Amygdala (tissue), 56 donors: ENCODE measurements at places on chromosomes 5 and 9.

- DNase-seq: no peak
These were observed 82.7 kb downstream of the SV2C start for GRCh38 chr5:76165711-76166374.

GRCh38 chr5:101425339-101425859, 522.3 kb upstream of the ST8SIA4 start:
- DNase-seq: no peak

GRCh38 chr9:73683862-73684591, 532.4 kb downstream of the ANXA1 start:
- DNase-seq: no peak

GRCh38 chr9:123689701-123690428, 240.1 kb downstream of the DENND1A start:
- no peak for DNase-seq

DNA sequence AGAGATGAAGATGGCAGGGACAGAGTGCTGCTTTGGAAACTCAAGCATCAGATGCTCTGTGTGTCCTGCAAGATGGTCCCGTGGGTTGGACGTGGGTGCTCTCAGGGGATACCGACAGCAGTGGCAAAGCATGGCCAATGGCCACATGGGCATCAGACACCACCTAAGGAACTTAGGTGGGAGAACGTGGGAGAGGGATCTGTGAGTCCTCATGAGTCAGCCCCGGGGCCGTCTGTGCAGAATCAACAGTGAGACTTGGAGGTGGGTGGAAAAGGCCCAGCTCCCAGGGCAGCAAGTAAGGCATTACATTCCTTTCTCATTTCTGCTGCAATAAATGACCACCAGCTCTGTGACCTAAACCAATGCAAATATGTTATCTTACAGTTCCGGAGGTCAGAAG, 77.0 kb downstream of the RAD23B start:
- DNase-seq: no peak

GRCh38 chr5:34742061-34742460, 85.9 kb downstream of the RAI14 start:
- no peak for DNase-seq

DNA sequence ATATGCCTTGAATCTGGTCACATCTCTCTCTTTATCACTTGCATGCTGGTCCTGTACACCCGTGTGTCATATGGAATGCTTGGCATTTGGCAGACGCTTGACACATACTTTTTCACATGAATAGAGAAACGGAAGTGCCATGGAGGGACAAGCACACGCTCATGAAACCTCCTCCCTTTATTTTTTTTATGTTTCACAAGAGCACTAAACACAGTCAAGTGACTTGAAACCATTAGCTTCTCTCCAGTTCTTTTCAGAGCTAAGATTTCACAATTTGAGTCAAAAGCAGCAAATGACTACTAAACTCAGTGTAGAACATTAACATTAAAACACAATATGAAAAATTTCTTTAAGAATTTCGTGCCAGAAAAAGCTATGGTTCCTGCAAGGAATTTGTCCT, 151.1 kb downstream of the DOCK2 start:
- no peak for DNase-seq

- DNase-seq: no peak
These were observed 137.1 kb upstream of the PPP1R26 start for GRCh38 chr9:135342206-135343130.

DNA sequence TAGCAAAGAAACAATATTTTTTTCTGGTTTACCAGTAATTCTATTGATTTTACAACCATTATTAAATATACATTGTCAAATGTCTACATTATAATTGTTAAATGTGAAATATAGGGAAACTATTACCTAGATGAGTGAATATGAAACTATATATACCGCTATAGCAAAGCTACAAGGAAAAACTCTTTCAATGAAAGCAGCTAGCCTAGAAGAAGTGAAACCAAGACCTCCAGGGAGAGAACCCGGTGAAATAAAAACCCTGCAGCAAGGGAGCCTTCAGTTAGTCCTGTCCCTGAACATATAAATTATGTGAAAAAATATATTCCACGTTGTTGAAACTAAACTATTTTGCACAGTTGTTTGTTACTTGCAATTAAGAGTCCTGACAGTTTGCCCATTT, 913.1 kb downstream of the EFNA5 start:
- DNase-seq: no peak

GRCh38 chr5:139549162-139549894, 11.8 kb upstream of the UBE2D2 start:
- DNase-seq: no peak

- DNase-seq: no peak
These were observed 222.4 kb downstream of the CACNA1B start for GRCh38 chr9:138099803-138100598.

DNA sequence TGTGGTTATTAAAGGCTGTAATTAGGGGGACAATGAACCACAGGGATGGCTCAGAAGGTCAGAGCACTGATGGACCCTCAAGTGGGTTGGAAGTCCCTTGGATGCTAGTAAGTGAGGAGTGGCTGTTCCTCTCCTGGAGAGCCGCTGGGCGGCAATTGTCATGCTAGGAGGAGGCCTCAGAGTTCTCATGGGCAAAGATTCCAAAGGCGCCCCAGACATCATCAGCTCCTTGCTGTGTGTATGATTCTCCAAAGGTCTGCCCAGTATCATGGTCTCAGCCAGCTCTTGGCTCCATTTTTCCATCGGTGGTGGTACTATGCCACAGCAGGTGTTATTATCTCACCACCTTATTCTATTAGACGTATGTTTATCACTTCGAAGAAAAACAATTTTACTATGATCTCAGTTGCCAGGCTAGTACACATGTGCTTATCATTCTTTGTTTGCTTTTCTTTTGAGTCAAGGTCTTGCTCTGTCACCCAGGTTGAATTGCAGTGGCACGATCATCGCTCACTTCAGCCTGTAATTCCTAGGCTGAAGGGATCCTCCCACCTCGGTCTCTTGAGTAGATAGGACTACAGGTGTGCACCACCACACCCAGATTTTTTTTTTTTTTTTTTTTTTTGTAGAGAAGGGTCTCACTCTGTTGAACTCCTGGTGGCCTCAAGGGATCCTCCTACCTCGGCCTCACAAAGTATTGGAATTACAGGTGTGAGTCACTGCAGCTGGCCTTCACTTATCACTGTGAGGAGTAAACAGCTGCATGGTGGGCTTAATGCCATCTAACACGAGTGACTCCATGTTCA, 46.8 kb downstream of the EXOSC2 start:
- DNase-seq: no peak

- DNase-seq: no peak
These were observed 428.3 kb downstream of the GADD45G start for GRCh38 chr9:90033028-90033650.

DNA sequence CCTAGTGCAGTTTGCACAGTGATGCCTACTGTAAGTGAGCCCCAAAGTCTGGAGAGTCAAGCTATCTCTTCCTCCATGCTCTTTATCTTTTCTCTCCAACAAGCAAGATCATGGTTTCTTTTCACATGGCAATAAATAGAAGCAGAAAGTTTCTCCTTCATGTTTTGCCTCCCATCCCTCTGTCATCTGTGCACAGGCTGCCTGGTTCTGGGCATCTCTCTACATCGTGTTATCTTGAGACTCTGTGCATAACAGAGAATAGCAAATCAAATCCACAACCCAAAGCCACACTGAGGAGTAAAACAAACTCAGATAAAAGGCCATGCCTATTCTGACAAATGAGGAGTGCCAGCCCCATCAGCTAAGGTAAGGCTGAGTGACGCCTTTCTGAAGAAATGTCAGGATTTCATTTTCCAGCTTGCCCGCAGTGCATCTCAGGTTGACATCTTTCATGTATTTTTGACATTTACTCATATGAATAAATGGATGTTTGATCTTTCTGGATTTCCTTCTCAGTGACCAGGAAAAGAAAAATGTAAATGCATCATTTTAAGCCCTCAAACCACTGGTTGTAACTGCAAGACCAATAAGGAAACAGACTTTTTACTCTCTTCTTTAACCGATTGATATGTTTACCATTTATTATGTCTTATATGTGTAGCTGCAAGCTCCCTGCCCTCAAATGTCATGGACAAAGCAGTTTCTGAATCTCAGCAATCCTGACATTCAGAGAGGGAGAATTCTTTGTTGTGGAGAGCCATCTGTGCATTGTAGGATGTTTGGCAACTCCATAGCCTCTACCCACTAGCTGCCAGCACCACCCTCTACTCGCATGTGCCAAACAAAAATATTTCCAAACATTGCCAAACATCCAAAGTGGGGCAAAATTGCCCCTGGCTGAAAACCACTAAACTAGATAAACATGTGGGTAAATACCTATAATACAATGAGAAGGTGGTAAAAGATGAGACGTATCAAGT, 49.2 kb upstream of the ACO1 start:
- DNase-seq: no peak

DNA sequence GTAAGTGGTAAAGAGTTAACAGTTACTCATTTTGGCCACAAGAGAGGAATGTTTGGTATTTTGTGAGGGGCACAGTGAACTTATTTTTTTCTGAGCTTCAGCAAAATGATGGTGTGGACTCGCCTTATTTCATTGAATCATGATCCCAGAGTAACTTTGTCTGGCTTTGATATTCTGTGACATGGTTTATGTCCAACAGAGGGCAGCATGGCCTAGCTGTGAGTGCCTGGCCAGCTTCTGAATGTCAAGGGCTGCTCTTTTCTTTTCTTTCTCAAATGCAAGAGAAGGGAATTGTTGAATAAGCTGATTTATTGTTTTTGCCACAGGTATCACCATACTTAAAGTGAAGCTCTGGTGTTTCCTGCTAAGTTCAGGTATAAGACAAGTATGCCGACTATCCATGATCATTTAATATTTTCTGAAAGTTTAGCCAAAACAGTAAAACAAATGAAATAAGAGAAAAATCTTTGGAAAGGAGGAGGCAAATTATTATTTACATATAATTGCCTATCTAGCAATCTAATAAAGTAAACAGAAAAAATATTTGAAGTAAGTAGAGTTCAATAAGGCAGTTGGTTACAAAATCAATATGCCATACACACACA, 31.7 kb downstream of the MRPL22 start:
- DNase-seq: peak; percentile 6

- DNase-seq: no peak
These were observed 95.0 kb upstream of the EPB41L4A start for GRCh38 chr5:112514111-112514510.

DNA sequence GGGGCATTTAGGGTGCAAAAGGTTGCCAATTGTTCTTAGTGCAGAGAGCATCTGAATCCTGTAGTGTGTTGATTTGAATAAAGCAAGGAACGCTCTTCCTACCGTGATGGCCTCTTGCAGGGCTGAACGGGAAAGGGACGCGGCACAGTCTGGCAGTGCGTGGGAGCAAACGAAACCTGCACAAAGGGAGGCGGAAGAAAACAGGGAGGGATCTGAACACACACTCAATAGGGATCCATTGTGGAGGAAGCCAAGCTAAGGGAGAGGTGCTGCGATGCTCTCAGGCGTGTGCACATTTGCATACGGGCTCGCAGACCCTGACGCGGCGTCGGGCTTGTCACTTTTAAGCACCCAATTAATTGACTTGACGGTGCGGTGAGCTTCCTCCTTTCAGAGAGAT, 414.0 kb upstream of the IRX1 start:
- DNase-seq: no peak

GRCh38 chr9:7844242-7844641, 44.7 kb upstream of the DMAC1 start:
- no peak for DNase-seq

- no peak for DNase-seq
These were observed 1.7 kb downstream of the FREM1 start for GRCh38 chr9:14908295-14909180.

DNA sequence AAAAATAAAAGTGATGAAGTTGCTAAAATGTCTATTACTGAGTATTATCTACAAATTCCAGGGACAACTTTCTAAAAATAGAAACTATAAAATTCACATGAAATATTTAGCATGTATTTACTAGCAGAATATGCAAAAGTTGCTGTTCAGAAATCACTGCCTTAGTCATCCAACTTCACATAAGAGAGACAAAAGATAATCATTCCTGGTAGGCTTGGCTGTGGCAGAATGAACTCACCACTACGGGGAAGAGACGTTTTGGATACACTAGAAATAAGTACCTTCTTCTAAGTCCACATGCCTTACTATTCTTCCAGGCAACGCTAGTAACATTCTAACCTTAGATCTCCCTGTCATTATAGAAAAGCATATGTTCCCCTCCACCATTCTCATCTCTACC, 272.2 kb downstream of the BNC2 start:
- DNase-seq: no peak

GRCh38 chr5:149002053-149002452, 60.8 kb downstream of the SH3TC2 start:
- no peak for DNase-seq

DNA sequence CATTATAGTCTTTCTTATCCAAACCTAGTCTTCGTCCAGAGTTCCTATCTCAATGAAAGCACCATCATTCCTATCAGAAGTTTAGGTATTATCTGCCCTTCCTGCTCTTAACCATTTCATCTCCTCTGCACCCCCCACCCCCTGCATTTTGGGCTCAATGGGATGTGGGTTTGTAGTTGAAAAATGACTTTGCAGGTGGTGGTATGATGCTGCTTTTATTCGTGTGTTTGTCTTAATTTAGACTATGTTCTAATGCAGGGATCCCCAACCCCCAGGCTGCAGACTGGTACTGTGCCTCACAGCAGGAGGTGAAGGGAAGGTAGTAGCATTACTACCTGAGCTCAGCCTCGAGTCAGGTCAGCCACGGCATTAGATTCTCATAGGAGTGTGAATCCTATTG, 49.4 kb upstream of the ZNF608 start:
- no peak for DNase-seq

DNA sequence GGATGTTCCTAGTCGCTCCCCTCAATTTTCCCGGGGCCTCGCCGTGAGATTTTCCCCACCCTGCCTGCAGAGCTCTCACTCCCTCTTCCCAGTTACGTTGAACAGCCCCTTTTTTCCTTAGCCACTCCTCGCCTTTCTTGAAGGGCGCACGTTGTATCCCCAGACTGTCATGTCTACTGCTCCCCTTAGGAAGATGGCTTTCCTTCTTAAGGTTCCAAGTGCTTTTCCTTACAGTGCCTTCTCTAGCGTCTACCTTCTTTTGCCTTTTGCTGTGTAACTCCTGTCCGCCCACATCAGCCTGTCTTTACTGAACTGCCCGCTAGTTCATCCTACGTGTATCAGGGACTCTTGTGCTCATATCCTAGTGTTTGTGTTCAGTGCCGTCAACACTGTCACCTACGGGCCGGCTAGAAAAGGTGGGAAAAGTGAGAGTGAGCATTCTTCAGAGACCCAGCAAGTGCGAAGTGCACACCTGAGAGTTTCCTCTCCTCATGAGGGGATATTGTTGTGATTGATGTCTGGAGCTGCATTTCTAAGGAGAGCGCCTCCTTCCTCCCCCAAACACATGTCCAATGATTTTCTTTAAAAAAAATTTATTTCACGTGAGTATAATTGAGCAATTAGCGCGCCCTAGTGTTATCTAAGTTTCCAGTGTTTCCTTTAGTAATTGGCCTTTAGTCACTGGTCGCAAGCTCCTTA, 764 bp downstream of the CAMLG start:
- DNase-seq: no peak

GRCh38 chr5:35903631-35904203, 34.7 kb downstream of the CAPSL start:
- no peak for DNase-seq

- DNase-seq: no peak
These were observed 122.9 kb upstream of the GRAMD2B start for GRCh38 chr5:126300293-126300692.

GRCh38 chr5:157652377-157652692, at the start of gene SOX30:
SOX30 (minus strand) TSS chr5:157652438; CDS start chr5:157652078, 360 bp downstream.
- DNase-seq: no peak

- DNase-seq: no peak
These were observed 62.4 kb upstream of the FSD1L start for GRCh38 chr9:105385381-105385985.
